Stimulated activated CD4-positive, alpha-beta T cell treated with anti-CD3 and anti-CD28 coated beads, TNF-alpha, amount 100 ng/mL, for 24 hours (primary cell): ENCODE measurements at places on chromosomes 2 and 18.

- DNase-seq: no peak
These were observed 97.9 kb upstream of the DLX2 start for GRCh38 chr2:172200495-172201085.

GRCh38 chr2:138255670-138256069, 245.9 kb upstream of the SPOPL start:
- DNase-seq: no peak

DNA sequence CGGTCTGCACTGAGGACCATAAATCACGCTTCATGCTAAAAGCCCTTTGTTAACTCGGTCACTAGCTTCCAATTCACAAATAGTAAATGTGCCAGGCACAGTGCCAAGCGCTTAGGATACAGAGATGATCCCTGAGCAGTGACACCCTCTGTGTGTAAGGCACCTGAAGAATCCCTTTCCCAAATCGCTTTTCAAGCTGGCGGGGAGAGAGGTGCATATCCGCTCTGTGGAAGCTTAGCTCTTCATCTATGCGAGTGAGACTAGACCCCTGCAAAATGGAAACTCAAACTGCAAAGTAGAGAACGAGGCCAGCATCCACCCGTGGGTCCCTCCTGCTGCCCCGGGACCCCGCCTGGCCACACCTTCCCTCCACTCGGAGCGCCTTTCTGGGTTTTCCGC, 2.4 kb downstream of the PIEZO2 start:
- no peak for DNase-seq

GRCh38 chr18:75809926-75810255, 382.4 kb upstream of the SMIM21 start:
- no peak for DNase-seq

GRCh38 chr18:12376034-12376753, 833 bp downstream of the AFG3L2 start:
- peak; percentile 18 for DNase-seq
